ENCODE measurements at places on chromosomes 5 and 9. TPM values are rescaled to one million over a fixed set of nuclear protein-coding genes. Genes with fewer than 3 reads are reported as not detected.
A peak's percentile ranks its signal among the peaks of the same experiment; 100 is the strongest.

GRCh38 chr5:139512786-139513390, 30.3 kb upstream of the STING1 start:
- DNase-seq: no peak

- no peak for DNase-seq
Measured at GRCh38 chr9:124210697-124211096, 47.1 kb upstream of the NEK6 start.

- no peak for DNase-seq
Measured at GRCh38 chr9:16683326-16683725, 187.1 kb downstream of the BNC2 start.

- peak; percentile 44 for DNase-seq
Measured at GRCh38 chr9:134585746-134586706, 55.6 kb upstream of the COL5A1 start.

DNA sequence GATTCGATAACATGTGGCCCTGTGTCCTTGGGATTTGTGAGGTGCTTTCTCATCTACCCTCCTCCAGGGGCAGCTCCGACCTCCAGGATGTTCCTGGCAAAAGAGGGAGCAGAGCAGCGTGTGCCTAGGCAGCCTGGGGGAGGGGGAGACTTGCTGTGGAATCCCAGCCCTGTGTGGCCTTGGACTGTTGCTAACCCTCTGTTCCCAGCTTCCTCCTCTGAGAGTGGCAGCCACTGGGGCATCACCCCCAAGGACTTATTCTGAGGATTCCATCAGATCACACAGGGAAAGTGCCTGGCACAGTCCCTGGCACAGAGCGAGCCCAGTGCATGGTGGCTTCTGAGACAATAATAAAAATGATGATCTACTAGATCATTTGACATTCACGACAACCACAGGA, 265.1 kb upstream of the MVB12B start:
- DNase-seq: peak; percentile 37

Gene TMEM174
- not detected for total RNA-seq

GRCh38 chr5:175253597-175253996, 190.4 kb downstream of the DRD1 start:
- DNase-seq: no peak

Gene RAI14
- 79.6 TPM for total RNA-seq

Gene GZMA
- 8.8 TPM for total RNA-seq
